Glomerular endothelial cell (primary cell): ENCODE measurements at places on chromosomes 4 and X. TPM values are rescaled to one million over a fixed set of nuclear protein-coding genes. Genes with fewer than 3 reads are reported as not detected.
A peak's percentile ranks its signal among the peaks of the same experiment; 100 is the strongest.

Gene CFAP99
- not detected in 2 replicates for total RNA-seq

Gene HTR2C
- not detected in 2 replicates for total RNA-seq

Gene JAKMIP1
- not detected in 2 replicates for total RNA-seq

Gene GPRASP2
- total RNA-seq, result 14.5 and 15.1 TPM in 2 replicates

Gene RPGR
- 5.2 and 9.9 TPM in 2 replicates for total RNA-seq

Gene MAGEE2
- total RNA-seq, result not detected in 2 replicates

Gene UGT2A2
- not detected in 2 replicates for total RNA-seq

Gene TKTL2
- not detected in 2 replicates for total RNA-seq

Gene RAB9B
- 0.63 and 1.5 TPM in 2 replicates for total RNA-seq

Gene AFP
- not detected in 2 replicates for total RNA-seq

- DNase-seq, result peak; percentile 85
These were observed 378.4 kb downstream of the ANKRD50 start for GRCh38 chr4:124334119-124334518.

DNA sequence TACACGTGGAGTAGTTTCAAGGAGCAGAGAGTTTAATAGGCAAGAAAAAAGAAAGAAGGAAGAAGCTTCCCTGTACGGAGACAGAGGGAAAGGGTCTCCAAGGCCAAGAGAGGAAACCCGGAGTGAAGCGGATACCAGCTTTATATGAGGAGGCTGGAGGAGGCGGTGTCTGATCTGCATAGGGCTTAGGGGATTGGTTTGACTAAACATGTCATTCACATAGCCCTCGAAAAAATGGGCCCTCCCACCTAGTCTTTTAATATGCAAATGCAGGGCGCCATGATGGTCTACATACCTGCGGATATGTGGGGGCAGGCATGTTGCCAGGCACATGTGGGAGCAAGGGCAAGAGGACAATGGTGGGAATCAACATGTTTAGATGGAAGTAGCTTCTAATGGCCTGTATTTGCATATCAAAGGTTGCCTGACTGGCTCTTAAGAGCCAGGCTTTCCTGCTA is 103.1 kb upstream of the UGT8 start:
- no peak for DNase-seq

DNA sequence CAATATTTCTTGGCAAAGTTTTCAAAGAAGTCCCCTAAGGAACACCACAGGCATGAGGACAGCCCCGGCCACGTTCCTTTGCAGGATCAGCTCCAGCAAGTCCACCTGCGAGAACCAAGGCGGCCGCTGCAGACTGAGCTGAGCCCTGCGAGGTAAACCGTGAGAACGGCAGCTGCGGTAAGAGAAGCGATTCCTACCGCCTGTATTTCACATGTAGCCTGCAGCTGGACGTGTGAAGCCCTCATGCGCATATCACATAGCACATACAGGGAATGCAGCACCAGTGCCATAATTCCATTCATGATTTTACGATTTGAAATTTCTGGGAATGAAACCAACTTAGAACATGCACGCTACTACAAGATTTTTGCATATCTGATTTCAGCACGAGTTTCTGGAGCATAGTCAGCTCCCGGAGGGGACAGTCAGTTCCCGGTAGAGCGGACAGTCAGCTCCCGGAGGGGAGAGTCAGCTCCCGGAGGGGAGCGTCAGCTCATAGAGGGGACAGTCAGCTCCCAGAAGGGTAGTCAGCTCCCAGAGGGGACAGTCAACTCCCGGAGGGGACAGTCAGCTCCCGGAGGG is 41.7 kb downstream of the FGFRL1 start:
- no peak for DNase-seq

- DNase-seq, result no peak
These were observed 29.2 kb downstream of the LGI2 start for GRCh38 chr4:25001509-25001908.

GRCh38 chr4:797066-797465 is 28.9 kb downstream of the CPLX1 start:
- no peak for DNase-seq

GRCh38 chr4:108980455-108981239 is 217.8 kb upstream of the ETNPPL start:
- no peak for DNase-seq

GRCh38 chr4:5791654-5792053 is 80.7 kb downstream of the EVC start:
- no peak for DNase-seq

DNA sequence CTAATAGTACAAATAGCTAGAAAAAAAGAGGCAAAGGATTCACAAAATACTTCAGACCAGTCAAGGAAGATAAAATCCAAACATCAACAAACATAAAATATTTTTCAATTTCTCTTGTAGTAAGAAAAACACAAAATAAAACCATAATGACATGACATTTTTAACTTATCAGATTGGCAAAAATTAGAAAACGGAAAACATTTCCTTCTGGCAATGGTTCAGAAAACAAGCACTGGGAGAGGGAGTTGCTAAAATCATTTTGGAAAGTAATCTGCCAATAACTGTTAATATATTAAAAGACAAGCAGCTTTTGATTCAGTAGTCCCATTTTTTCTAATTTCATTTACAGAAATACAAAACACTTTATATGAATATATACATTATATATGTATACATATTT is 26.1 kb downstream of the TKTL2 start:
- DNase-seq, result no peak

DNA sequence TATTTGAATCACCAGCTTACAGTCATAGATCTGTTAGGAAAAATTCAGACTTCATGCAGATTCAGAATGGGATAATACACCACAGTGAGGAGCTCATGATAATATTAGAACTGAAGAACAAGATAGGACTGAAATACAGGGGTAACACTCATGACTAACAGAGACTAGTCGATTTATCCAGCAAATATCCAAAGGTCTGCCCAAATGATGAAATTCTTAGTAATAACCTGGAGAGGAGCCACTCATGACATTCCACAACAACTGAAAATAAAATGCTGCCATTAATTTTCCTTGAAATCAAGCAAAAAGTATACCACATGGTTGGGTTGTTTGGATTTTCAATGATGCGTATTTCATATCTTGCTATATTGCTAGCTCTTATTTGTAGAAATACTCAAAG is 903.7 kb upstream of the ADGRL3 start:
- DNase-seq, result no peak

GRCh38 chr4:67712000-67712625 is 11.2 kb upstream of the UBA6 start:
- DNase-seq, result no peak

DNA sequence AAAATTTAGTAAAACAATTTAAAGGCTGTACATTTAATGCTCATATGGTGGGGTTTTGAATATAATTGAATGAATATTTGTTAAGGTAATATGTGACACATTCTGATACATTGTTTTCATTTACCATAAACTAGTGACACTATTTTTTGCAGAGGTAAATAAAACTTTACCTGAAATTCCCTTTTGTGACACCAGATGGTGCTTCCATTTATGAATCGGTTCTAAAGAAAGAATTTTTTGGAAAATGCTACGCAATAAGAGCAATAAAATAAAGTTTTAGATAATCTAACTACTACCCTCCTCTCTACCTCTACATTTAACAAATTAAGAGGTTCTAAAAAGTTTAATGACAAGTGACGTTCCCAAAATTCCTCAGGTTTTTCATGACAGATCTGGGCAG is 448.9 kb downstream of the MAGEB5 start:
- DNase-seq, result no peak

- no peak for DNase-seq
These were observed 280.2 kb upstream of the GALNTL6 start for GRCh38 chr4:171532968-171533367.

GRCh38 chrX:132918523-132918922 is 39.9 kb downstream of the HS6ST2 start:
- no peak for DNase-seq

DNA sequence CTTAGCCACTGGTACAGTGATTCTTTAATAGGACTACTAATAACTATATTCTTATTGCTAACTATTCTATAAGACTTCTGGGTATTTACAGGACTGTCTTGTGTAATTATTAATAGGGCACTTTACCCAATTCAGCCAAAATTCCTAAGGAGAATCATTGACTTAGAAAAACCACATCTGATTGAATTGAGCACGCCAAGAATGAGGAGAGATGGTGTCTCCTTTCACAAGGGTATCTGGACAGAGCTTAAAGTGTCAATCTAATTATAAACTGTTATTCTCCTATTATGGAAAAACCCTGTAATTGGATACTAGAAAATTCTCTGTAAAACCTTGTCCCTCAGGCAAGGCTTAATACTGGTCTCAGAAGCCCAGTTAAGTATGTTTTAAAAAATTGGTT is 111.1 kb upstream of the TLL1 start:
- DNase-seq, result no peak

DNA sequence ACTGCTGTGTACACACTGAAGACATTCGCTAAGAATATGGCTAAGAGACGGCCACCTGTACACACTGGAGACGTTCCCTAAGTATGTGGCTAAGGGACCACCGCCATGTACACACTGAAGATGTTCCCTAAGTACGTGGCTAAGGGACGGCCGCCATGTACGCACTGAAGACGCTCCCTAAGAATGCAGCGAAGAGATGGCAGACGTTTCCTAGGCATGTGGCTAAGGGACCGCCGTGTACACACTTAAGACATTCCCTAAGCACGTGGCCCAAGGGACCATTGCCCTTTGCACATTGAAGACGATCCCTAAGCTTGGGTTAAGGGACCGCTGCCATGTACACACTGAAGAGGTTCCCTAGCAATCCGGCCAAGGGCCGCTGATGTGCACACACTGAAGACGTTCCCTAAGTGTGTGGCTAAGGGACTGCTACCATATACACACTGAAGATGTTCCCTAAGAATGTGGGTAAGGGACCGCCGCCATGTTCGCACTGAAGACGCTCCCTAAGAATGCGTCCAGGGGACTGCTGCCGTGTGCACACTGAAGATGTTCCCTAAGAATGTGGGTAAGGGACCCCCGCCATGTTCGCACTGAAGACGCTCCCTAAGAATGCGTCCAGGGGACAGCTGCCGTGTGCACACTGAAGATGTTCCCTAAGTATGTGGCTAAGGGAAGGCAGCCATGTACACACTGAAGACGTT is 36.7 kb downstream of the DHRSX start:
- DNase-seq, result no peak

DNA sequence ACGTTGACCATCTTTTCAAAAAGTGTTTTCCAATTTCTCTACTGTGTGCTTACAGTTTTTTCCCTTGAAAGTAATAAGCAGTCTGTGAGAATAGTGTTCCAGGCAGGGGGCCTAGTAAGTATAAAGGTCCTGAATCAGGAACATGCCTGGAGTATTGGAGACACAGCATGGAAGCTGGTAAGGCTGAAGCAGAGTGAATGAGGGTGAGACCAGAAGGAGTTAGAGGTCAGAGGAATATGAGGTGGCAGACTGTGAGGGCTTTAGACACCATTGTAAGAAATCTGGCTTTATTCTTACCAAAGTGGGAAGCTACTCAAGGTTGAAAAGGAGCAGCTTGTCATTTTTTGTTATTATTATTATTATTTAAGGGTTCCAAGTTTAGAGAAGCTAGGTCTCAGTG is 107.4 kb downstream of the CT47B1 start:
- no peak for DNase-seq
